Mononuclear cell (primary cell): ENCODE measurements at places on chromosomes 13 and 19. TPM values are rescaled to one million over a fixed set of nuclear protein-coding genes. Genes with fewer than 3 reads are reported as not detected.

Gene CTXN1
- not detected for total RNA-seq

Gene ZNF541
- total RNA-seq, result 0.21 TPM

Gene KLC3
- total RNA-seq, result 0.21 TPM

Gene LGALS13
- not detected for total RNA-seq

Gene OLFM2
- 1.3 TPM for total RNA-seq

Gene KLK15
- not detected for total RNA-seq

Gene ZNF536
- not detected for total RNA-seq

Gene C19orf67
- total RNA-seq, result not detected

Gene CC2D1A
- total RNA-seq, result 8.2 TPM

Gene MBD3L2
- not detected for total RNA-seq

Gene SERP2
- total RNA-seq, result 0.31 TPM

Gene TPRX1
- total RNA-seq, result not detected

Gene JAK3
- 61.1 TPM for total RNA-seq

Gene ONECUT3
- not detected for total RNA-seq

Gene ZIM2
- total RNA-seq, result not detected
